ENCODE measurements at places on chromosomes 4 and X.

DNA sequence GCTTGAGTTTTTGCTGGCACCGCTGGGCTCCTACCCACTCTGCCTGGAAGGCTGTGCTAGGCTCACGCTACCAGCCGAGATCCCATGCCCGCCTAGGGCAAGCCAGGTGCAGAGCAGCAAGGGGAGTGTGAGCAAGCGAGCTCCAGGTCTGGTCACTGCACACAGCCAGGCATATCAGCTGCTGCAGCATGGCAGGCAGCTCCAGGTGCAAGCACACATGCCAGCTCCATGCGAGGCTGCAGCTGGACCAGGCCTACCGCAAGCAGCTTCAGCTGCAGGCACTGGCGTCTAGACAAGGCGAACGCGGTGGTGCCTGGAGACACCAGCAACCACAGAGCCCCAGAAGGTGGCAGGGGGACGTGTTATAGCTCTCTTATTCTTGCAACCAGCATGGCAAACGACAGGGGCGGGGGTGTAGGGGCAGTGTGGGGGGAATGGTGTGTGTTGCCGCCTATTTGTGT is 614.7 kb upstream of the EPHA5 start:
- DNase-seq, result no peak

DNA sequence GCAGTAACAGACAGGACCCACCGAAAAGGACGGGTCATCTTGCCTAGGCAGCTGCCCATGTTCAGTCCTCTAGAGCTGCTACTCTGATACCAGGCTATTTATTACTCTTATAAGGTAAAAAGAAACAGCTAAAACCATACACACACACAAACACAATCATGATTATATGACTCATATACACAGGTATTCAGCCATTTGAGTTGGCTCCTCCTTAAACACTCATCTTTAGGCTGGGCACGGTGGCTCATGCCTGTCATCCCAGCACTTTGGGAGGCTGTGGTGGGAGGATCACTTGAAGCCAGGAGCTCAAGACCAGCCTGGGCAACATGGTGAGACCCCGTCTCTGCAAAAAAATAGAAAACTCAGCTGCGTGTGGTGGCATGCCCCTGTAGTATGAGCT is 76.6 kb downstream of the F11 start:
- DNase-seq, result no peak

- DNase-seq, result no peak
Observed at GRCh38 chrX:108664701-108665100, 71.7 kb downstream of the IRS4 start.

- DNase-seq, result no peak
Observed at GRCh38 chr4:157012296-157012695, 40.7 kb upstream of the PDGFC start.

DNA sequence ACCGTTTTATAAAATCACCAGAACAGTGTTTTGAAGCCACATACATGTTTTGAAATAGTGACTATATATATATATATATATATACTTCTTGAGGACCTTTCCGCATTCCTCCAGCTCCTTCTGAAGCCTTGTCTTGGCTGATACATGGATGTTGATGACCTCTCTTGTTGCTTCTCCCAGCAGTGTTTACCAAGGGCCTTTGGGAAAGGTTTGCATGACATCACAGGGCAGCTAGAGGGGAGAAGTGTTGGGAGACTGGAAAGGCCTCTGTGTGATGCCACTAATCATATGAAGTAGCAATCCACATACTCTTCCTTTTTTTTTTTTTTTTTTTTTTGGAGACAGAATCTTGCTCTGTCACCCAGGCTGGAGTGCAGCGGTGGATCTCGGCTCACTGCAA is 22.5 kb downstream of the WDR44 start:
- DNase-seq, result no peak

GRCh38 chrX:143663755-143664154 is 27.9 kb upstream of the SLITRK4 start:
- no peak for DNase-seq

GRCh38 chrX:130282151-130282550 is 13.5 kb upstream of the ZNF280C start:
- DNase-seq, result no peak

DNA sequence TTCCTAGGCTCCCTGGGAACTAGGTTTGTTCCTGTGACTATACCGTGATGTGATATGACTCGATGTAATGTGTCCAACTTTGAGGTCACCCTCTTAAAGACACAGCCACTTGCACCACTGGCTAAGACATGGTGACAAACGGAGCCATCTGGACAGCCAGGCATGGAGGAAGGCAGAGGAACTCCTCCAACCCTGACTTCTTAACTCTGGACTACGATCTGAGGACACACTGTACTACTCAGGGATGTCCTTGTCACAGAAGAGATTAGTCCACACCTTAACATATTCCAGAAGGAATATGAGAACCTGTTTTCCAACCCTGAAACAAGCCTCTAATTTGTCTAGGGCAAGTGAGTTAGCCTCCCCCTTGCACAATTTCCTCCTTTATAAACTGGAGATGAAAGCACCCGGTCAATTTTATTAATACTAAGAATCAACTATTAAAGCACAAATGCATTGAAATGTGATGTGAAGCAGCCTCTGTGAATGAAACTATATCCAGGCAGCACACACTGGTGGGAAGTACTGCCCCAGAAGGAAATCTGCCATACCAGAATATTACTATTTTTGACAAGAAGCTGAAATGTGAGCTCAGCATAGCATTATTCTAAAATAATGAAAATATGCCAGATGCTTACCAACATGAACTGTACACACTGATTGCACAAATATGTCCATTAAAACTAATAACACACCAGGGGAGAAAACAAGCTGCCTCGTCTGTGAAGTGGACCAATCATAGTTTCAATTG is 47.3 kb downstream of the TSPAN5 start:
- no peak for DNase-seq

DNA sequence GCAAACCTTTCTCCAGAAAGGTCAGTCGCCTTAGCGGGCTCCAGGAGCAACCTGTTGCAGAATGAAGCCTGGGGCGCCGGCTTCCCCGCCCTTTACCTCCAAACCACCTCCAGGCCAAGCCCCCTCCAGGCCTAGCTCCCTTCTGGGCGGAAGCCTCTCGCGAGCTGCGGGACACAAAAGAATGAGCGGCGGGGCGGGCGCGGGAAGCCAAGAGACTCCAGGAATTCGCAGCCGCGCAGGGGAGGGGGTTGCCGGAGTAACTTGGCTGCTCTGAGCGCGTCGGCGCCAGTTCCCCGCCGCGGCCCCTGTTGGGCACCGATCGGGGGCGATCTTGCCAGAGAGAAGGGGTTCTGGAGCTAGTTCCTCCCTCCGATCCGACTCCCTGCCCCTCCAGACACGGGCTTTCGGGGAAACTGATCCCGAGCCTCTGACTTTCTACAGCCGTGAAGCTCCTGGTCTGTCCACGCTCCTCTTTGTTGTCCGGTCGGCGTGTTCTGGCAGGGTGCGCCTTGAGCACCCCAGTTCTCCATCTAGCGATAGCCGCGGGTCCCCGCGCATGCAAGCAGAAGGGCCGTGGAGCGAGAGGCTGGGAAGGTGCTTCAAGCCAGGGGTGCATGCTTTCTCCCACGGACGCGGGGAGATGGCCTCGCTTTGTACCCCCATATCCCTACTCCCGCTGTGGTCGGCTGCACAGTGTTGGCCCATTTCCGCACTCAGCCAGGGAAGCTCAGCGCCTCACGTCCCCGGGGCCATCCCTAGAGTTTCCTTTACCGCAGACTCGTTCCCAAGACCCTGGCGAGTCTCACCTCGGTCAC is 1.2 kb downstream of the PROM1 start:
- peak; percentile 10 for DNase-seq

GRCh38 chr4:3532751-3533422 is 665 bp upstream of the LRPAP1 start:
- DNase-seq, result no peak

GRCh38 chr4:38723726-38724474 is 58.9 kb downstream of the TLR10 start:
- no peak for DNase-seq

- no peak for DNase-seq
Observed at GRCh38 chr4:110769578-110769977, 146.7 kb upstream of the PITX2 start.

DNA sequence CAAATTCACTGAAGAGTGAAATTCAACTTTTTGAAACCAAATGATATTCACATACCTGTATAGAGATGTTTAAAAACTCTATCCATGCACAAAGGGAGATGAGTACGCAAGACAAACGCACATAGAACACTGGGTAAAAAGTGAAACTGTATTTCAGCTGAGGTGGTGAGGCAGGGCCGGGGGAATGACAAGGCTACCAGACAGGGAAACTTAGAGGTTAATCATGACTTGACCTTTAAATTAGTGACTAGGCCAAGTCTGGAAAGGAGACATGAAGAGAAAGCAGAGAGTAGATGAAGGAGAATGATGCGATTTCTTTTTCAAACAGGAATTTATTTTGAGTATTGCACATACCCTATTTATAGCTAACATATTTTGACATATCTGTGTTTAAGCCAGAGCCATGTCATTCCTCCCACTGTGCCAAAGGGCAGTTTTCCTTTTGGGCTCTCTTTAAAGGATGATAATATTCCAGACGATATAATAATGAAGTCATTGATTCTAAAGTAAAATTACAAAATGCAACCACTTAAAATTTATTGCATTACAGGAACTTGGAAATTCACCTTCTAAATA is 49.4 kb downstream of the ARHGEF6 start:
- no peak for DNase-seq
